Activated T-cell treated with anti-CD3 and anti-CD28 coated beads, Interleukin-2, amount 50 U/mL, for 4 hours (primary cell): ENCODE measurements at places on chromosomes 6 and 20. TPM values are rescaled to one million over a fixed set of nuclear protein-coding genes. Genes with fewer than 3 reads are reported as not detected.

Gene PLCB1
- 6.0 TPM for total RNA-seq

Gene ADAM33
- not detected for total RNA-seq

Gene UFL1
- 16.2 TPM for total RNA-seq

Gene TFAP2B
- total RNA-seq = not detected

Gene HM13
- total RNA-seq = 210 TPM

GRCh38 chr20:46129955-46130481 is 11.9 kb downstream of the CD40 start:
- no peak for DNase-seq

GRCh38 chr6:79440598-79440997 is 96.6 kb downstream of the LCA5 start:
- DNase-seq = no peak

DNA sequence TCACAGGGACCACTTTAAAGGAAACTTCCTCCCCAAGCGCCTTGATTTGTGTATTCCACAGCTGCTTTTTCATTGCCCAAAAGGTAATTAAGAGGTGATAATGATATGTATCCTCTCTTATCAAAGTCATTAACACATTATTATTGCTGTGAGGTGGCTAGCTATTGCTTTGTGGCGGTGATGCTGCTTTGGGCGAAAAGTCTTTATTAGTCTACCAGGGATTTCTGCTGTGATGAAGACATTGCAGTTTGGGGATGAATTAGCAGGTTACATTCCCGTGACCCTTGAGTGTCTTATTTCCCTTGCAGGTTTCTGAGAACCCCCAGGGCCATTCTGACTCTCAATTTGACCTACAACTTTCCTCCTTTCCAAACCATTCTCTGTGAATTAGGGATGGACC is 143.4 kb upstream of the SOX4 start:
- DNase-seq = no peak

DNA sequence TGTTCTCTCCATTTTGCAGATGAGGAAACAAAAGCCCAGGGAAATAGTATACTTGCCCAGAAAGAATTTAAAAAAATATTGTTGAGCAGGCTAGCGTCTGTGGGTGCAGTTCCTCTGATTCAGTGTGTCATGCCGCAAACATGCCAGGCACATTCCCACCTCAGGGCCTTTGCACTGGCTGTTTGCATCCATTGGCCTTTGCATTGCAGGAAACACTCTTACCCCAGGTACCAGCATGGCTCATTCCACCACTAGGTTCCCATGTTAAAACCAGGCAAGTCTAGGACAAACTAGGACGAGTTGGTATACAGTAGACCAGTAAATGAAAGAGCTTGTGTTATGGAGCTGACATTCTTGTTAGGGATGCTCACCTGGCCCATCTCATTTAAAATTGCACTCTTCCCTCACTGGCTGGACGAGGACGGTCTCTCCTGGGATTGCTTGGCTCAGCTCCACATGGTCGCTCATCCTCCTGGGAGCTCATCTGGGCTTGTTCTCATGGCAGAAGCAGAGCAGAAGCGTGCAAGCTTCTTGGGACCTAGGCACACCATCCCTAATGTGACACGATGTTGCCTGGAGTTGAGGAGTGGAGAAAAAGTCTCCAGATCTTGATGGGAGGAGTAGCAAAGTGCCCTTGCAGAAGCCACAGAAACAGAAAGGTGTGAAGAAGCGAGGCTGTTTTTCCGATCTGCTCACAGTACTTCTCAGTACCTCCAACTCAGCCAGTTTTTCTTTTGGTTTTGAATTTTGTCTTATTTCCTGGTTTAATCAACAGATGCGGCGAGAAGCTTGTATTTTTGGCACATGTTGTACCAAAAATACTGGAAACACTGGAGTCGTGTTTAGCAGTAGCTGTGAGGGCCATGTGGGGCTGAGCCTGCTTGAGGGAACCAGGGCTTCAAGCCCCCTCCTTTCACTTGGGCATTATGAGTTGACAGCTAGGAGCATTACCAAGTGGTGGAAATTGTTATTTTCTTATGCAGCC is 13.9 kb downstream of the ZNF831 start:
- no peak for DNase-seq

GRCh38 chr6:16684896-16685554 is 76.2 kb downstream of the ATXN1 start:
- DNase-seq = peak; percentile 80

- DNase-seq = no peak
Measured at GRCh38 chr6:11580686-11581405, 43.3 kb downstream of the TMEM170B start.

- DNase-seq = no peak
Measured at GRCh38 chr6:126040826-126041225, 54.5 kb downstream of the TRMT11 start.

GRCh38 chr6:34200340-34200971 is 36.2 kb upstream of the HMGA1 start:
- no peak for DNase-seq

- no peak for DNase-seq
Measured at GRCh38 chr20:708956-709355, 33.4 kb upstream of the SCRT2 start.

DNA sequence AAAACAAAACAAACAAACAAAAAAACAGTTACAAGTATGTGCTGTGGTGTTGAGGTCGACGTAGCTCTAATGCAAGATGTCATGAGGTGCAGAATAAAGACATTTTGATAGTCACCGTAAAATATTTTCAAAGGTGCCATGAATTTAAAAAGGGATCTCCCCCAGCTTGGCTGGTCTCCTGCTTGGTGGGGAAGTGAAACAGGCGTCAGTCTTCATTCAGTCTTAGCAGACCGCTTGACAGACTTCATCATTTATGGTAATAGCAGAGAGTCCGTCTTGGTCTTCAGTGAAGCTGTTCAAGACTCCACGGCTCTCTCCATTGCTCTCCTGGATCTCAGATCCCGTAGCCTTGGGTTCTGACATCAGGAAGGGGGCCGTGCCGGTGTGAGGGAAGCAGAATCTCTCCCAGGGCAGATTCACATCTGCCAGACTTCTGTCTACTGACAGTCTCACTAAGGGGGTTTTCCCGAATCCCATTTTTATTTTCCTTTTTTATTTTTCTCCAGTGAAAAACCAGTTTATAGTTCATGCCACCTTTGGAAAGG is 1.6 kb downstream of the SLC24A3 start:
- DNase-seq = no peak

DNA sequence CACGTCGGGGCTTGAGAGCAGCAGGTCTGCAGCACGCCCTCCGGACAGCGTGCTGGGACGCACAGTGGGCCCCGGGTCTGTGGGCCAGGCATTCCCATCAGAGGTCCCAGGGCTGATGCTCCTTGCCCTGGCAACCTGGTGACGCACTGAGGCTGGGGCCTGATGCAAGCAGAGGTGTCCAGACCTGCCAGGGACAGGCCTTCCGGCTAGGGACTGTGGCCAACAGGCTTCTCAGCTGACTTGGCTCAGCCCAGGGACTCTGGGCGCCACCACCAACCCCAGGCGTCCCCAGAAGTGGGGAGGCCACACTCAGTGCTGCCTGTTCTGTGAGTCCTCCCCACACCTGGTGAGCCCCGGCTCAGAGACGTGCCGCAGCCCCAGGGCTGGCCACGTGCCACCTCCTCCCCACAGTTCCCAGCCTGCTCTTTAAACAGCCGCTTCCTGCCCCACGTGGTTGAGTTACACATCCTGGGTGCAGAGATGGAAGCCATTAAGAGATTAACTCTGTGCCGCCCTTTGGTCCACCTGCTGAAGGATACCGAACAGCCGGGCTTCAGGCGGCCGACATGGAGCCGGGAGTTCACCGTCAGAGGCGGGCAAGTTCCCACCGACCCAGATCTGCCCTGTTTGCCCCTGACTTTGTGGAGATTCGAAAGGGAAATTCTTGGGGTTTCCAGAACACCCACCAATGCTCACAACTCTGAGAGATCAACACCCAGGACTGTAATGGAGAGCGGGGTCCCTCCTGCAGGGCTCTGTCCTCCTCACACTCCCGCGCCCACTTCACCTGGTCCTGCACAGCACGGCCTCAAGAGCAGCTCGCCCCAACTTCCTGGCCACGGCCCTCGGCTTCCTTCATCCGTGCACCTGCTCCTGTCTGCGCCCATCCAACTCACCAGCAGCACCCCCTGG is 37.6 kb upstream of the ZBP1 start:
- peak; percentile 34 for DNase-seq

GRCh38 chr6:48658915-48659314 is 547.9 kb upstream of the PTCHD4 start:
- DNase-seq = no peak

GRCh38 chr6:125841356-125842090 is 50.8 kb downstream of the NCOA7 start:
- no peak for DNase-seq

- DNase-seq = peak; percentile 40
Measured at GRCh38 chr6:142850679-142851423, 94.1 kb downstream of the HIVEP2 start.

GRCh38 chr6:135640449-135641111 is 143.0 kb upstream of the AHI1 start:
- DNase-seq = no peak

GRCh38 chr6:94052749-94053148 is 633.4 kb upstream of the EPHA7 start:
- DNase-seq = no peak

DNA sequence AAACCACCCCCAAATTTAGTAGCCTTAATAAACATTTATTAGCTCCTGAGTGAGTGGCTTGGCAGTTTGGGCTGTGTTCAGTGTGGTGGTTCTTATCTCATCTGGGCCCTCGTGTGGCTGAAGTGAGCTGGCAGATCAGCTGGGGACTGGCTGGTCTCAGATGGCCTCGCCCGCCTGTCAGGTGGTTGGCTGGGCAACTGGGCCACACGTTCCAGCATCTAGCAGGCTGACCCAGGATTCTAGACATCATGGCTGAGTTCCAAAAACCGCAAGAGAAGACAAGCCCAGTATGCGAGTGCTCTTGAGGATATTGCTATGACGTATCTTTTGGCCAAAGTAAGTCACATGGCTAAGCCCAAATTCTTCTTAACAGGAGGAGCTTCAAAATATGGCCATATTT is 28.9 kb downstream of the EIF2S2 start:
- DNase-seq = no peak
